ENCODE measurements at places on chromosomes 3 and 15.

DNA sequence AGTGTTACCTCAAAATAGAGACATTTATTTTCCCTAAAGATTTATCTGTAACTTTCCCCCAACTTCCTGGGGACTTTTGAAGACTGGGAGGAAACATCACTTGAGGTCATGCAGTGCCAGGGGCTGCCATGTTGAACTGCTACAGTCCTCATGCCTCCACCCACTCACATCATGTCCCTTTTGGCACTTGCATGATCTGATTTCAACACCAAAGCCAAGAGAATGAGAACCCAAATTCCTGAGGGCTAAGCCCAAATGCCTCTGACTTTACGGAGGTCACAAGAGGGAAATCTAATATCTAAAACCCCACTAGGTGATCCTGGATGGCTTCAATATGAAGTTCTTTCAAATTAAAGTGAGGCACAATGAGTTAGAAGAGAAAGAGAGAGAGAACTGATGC lies 213.1 kb downstream of the NTRK3 start:
- no peak for DNase-seq

DNA sequence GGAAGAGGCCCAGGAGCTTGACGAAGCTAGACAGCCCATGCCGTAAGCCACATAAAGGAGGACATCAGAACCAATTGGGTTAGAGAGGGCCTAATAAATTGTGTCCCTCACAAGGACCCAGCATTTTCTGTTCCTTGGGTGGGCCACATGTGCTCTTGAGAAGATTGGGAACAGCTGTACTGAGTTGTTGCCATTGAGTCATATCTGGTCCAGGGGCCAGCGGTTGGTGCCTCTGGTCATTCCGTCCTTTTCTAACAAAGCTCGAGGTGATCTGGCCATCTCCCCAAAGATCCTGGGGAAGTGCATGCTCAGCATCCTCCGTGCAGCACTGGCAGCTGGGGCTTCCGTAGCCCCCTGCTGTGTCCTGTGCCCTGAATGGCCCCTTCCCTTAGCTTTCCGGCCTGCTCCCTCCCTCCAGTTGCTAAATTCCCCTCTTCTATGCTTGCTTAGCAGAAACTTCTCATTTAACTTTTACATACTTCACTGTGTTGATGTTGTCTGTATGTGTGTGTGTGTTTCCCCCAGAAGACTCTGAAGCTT lies 73.0 kb downstream of the EEFSEC start:
- DNase-seq, result no peak

GRCh38 chr3:141379250-141379966 lies 11.1 kb downstream of the ZBTB38 start:
- peak; percentile 56 for DNase-seq

- DNase-seq, result no peak
Observed at GRCh38 chr3:184180165-184180564, 5.5 kb downstream of the AP2M1 start.

DNA sequence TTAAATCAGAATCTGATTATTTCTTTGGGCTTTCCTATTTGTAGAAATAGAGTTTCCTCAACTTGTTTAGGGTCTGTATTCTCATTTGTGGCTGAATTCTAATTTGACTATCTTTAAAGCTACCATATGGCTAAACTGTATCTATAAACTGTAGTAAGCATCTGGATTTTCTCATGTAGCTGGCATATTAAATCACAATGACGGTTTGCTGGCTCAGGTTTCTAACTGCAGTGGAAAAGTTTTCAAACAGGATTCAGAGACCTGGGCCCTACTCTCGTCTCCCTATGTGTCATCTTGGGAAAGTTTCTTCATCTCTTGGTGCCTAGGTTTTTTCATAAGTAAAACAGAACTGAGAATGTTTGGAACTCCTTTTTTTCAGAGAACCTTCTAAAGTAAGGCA lies 68.3 kb downstream of the GALK2 start:
- DNase-seq, result no peak

GRCh38 chr15:71254491-71254890 lies 139.2 kb downstream of the THSD4 start:
- no peak for DNase-seq

- no peak for DNase-seq
Observed at GRCh38 chr3:193872265-193872753, 263.6 kb upstream of the HES1 start.

GRCh38 chr3:186511245-186511644 lies 32.9 kb downstream of the CRYGS start:
- peak; percentile 58 for DNase-seq

DNA sequence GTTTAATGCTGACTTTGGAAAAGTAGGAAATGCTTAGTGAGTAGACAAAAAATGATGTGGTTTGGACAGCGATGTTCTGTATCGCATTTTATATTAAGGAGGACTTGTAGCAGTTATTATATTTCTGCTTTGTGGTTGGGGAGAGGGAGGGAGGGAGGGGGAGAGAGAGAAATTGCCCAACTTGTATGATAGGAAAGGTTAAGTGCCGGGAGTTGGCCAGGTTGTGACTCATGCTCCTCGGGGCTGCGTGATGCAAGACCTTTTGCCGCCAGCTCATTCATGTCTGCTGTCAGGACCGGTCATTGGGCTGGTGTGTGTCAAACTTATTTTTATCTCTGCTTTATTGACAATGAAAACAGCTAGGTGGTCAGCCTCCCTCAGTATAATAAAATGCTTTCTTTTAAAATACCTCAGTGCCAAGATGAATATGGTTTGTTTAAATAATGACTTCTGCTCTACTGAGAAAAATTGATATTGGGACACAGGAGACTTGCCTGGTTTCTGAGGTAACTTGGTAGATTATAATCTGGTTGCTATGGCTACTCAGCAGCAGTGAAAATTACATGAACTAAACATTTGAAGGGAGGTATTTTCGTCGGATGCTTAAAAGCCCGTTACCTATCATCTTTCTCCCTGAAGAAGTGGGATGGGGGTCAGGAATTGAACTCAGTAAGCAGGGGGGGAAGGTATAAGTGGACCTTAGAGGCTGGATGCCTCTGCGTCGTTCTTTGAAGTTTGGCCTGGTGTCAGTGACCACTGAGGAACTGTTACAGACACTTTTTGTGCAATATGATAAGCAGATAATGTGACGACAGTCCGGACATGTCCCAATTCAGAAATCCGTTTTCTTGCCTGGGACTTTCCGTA lies 90.7 kb downstream of the FNDC3B start:
- no peak for DNase-seq

GRCh38 chr3:141462176-141462859 lies 24.5 kb upstream of the RASA2 start:
- DNase-seq, result peak; percentile 33

GRCh38 chr15:31585240-31585639 lies 258.6 kb downstream of the KLF13 start:
- no peak for DNase-seq

DNA sequence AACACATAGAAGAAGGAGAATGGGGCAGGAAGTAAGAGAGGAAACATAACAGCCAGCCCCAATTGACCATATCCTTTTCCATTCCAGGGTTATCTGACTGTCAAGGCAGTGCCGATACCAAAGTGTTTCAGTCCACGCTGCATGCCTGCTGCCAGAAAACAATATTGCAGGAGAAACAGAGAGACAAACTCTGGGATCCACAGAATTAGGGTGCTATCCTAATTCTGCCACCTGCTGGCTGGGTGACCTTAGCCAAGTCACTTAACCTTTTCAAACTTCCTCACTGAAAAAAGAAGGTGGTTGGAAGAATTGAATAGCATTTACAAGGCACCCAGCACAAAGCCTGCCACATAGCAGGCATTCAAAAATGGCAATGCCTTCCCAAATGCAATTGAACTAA lies 32.0 kb downstream of the GLB1 start:
- no peak for DNase-seq

DNA sequence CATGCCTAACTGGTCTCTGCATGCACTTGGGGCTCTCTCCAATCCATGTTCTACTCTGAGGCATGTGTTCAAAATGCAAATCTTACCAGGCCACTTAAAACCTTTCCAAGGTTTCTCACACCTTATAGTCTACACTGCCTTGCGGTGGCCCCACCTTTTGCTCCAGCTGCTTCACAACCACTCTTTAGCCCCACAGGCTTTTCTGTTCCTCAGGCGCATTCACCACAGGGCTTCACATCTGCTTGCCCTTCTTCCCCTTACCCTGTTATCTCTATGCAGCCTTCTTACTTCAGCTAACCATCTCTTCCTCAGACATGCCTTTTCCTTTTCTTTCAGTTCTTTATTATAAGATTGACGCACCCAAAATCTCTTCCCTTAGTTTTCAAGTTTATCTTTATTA lies 37.8 kb downstream of the MINDY4B start:
- no peak for DNase-seq

- DNase-seq, result peak; percentile 32
Observed at GRCh38 chr15:58771621-58772250, 634 bp downstream of the MINDY2 start.

GRCh38 chr15:41792000-41792637 lies 17.8 kb downstream of the MAPKBP1 start:
- no peak for DNase-seq

DNA sequence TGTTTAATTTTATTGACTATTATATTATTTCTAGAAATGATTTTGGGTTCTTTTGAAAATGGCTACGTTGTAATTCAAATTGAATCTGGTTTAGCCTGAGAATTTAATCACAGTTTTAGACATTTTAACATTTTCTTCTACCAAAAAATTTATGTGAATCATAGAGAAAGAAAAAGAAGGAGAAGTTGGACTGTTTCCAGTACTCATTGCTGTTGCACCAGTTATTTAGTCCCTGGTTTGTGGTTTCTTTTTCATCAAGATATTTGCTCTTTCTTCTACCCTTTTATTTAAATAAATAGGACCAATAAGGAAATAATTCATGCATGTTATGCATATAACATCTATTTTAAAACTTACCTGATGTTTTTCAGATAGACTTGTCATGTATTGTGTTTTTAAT lies 1337.1 kb downstream of the ROBO1 start:
- no peak for DNase-seq

GRCh38 chr3:100113723-100114412 lies 433 bp downstream of the FILIP1L start:
- DNase-seq, result no peak

DNA sequence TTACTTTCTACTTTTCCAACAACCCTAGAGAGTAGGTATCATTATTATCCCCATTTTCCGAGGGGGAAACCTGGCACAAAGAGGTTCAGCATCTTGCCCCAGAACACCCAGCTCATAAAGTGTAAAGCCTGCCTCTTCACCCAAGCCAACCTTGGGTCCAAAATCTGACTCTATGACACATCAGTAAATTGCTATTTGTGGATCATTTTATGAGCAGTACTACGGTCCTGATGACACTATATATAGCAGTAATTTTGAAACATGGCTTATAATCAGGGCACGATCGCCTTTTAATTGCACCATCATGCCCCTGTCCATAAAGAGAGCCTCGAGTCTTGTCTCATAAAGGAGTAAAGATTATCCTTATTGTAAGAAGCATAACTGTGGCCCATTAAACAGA lies 9.7 kb downstream of the MAGI1 start:
- DNase-seq, result no peak

- no peak for DNase-seq
Observed at GRCh38 chr3:71492566-71492965, 91.0 kb downstream of the FOXP1 start.

DNA sequence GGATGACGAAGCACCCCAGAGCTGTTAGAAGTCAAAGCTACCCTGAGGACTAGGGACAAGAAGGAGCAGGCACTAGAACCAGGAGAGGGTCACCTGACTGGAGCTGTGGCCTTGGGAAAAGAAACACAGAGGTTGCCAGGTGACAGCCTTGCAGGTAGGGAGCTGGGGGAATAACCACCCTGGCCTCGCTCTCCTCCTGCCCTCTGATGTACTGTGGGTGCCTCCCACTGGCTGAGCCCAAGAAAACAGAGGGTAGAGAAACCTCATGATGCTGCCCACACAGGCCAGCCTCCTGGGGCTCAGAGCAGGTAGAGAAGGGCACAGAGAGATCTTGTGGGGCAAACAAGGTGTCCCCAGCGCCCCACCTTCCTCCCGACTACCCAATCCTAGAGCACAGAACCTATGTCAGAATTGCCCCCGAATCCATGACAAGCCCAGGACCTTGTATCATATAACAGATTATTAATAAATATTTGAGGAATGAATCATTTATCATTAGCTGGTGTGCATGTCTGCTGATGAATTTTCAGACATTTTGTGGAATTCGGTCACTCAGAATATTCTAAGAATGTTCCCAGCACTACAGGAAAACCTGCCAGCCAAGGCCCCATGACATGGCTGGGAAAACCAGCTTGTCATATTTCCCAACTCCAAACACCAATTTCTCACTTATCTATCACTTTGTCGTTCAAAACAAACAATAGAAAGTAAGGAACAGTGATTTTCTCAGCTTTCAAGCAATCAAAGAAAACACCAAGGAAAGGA lies 59.8 kb upstream of the MEX3B start:
- DNase-seq, result no peak

DNA sequence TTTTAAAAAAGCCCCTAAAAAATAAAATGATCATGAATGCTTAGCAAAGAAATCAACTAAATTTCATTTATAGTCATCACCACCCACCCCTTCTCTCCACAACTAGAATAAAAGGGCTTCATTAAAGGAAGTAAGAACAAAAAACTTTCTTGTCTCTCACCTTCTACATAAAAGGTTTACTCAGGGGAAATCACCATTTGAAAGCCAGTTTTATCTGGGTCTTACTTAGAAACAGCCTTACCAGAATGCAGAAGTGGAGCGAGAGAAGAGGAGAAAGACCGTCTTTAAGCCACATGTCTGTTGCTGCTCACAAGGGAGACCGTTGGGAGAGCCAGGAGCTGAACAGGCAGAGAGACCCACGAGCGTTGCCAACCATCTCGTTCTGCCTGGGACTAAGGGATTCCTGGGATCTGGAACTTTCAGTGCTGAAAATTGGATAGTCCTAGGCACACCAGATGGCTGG lies 350.1 kb upstream of the PROK2 start:
- peak; percentile 67 for DNase-seq

DNA sequence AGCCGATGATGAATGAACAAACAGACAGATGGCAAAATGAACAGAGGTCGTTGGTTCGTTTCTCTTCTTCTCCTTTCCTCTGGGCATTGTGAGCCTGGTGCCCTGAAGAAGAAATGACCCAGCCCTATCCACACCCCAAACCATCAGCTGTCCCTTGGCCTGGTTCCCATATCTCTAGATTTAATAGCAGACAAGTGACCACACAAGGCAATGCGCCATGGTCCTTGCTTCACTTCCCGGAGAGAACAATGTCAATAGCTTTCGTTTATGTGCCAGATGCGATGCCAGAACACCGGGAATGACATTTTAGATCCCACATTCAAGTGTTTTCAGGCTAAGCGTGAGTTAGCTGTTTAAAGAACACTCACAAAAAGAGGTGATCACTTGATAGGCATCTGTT lies 17.7 kb downstream of the POC1A start:
- no peak for DNase-seq

DNA sequence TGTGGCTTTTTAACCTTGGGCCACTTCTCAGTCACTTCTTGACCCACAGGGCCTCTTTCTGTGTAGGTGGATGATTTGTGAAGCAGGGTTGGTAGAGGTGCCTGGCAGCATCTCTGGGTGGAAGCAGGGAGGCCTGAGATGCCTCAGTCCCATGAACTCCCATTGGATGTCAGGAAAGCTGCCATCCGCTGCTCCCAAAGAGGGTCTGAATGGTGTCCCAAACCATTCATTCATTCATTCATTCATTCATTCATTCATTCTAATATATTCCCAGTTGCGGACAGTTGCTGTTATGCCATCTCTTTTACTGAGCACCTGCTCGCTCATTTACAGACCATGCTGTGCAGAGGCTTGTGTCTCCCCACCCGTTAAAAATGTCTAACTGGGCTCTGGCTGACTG lies 98.7 kb downstream of the CHDH start:
- DNase-seq, result no peak
